ENCODE measurements at places on chromosomes 7 and 10.

GRCh38 chr10:102313221-102313896, 68.0 kb downstream of the GBF1 start:
- peak overlapping the region; percentile 49 for H3K27ac ChIP-seq
- H3K4me3 ChIP-seq: no peak overlapping the region
- no peaks in the 10 kb centered on the region for H3K27me3 ChIP-seq
- DNase-seq: no peak

- peaks cover 2% of the 10 kb centered on the region for H3K4me1 ChIP-seq
- H3K27me3 ChIP-seq: peaks cover 2% of the 10 kb centered on the region
- DNase-seq: no peak
- no peaks in the 10 kb centered on the region for H3K36me3 ChIP-seq
- H3K27ac ChIP-seq: no peak overlapping the region
- H3K4me3 ChIP-seq: no peak overlapping the region
Observed at GRCh38 chr10:15335508-15335907, 35.6 kb downstream of the FAM171A1 start.

DNA sequence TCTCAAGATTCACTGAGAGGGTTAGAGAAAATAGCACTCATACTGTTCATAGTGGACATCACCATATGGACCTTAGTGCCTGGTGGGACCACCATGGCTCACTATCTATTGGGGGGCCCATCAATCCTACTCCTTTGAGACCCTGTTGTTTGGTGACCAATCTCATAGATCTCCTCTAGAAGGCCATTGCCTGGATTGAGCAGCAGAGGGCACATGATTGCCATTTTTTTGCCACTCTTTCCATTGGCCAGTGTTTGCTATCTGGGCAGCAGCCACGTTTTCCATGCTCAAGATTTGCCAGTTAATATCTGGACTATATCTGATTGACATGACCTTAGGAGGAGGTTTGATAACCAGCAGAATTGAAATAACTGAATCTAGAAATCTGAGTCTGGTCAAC, 244.5 kb downstream of the ITGB1 start:
- no peaks in the 10 kb centered on the region for H3K4me1 ChIP-seq
- H3K4me3 ChIP-seq: no peak overlapping the region
- no peak overlapping the region for H3K27ac ChIP-seq
- H3K27me3 ChIP-seq: no peaks in the 10 kb centered on the region

DNA sequence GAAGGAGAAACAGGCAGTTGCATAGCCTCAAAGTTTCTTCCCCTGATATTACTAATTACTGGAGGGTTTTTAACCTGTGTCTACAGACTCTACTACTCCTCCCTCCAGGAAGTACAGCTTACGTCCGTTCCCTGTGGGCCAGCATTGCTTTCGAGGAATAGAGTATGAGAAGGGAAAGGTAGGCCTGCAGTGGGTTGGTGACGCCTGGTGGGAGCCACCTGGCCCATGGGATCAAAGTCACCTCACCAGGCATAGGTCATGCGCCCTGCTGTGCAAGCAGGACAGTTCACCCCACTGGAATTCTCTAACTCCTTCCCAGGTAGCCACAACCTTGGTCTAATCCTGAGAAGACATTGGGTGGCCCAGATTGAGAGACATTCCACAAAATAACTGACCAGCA, 29.8 kb downstream of the LMTK2 start:
- no peaks in the 10 kb centered on the region for H3K27me3 ChIP-seq
- no peak overlapping the region for H3K27ac ChIP-seq
- H3K4me3 ChIP-seq: no peak overlapping the region
- H3K4me1 ChIP-seq: peaks cover 29% of the 10 kb centered on the region
- no peak for DNase-seq

- peaks cover 25% of the 10 kb centered on the region for H3K36me3 ChIP-seq
- H3K4me1 ChIP-seq: peaks cover 6% of the 10 kb centered on the region
- DNase-seq: no peak
- no peak overlapping the region for H3K4me3 ChIP-seq
- no peak overlapping the region for H3K27ac ChIP-seq
Observed at GRCh38 chr10:87072449-87072848, 22.2 kb downstream of the GLUD1 start.

GRCh38 chr10:64271983-64272382, 750.8 kb downstream of the REEP3 start:
- DNase-seq: no peak
- no peaks in the 10 kb centered on the region for H3K36me3 ChIP-seq
- no peaks in the 10 kb centered on the region for H3K4me1 ChIP-seq
- no peak overlapping the region for H3K4me3 ChIP-seq

- H3K27ac ChIP-seq: no peak overlapping the region
- H3K27me3 ChIP-seq: peaks cover 11% of the 10 kb centered on the region
- no peak overlapping the region for H3K4me3 ChIP-seq
Observed at GRCh38 chr10:77377034-77377433, 260.6 kb downstream of the KCNMA1 start.

DNA sequence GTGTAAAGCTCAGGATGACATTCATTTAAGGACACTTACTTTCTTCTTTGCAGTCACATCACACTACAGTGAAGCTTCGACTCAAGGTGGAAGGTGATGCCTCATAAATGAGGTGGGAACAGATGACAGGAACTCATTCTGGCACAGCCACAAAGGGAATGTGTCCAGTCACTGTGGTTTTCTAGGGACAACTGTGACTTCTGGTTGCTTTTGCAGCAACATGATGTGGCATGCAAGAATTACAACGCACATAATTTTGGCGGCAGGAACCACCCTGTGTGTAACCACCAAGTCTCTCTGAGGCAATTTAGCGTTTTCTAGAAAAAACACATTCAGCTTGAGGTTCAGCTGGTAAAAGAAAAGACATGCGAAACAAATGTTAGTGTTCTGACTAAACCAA, 32.0 kb upstream of the FERD3L start:
- H3K4me1 ChIP-seq: no peaks in the 10 kb centered on the region
- H3K4me3 ChIP-seq: no peak overlapping the region
- DNase-seq: no peak
- H3K27ac ChIP-seq: no peak overlapping the region

GRCh38 chr7:127905491-127906330, 125.5 kb downstream of the LRRC4 start:
- no peaks in the 10 kb centered on the region for H3K27me3 ChIP-seq
- peak; percentile 48 for DNase-seq
- peaks cover 44% of the 10 kb centered on the region for H3K36me3 ChIP-seq
- H3K4me1 ChIP-seq: peaks cover 66% of the 10 kb centered on the region
- peak overlapping the region; percentile 34 for H3K27ac ChIP-seq

GRCh38 chr10:95741807-95742467, 14.0 kb upstream of the ENTPD1 start:
- peaks cover 14% of the 10 kb centered on the region for H3K27me3 ChIP-seq
- no peak for DNase-seq
- no peaks in the 10 kb centered on the region for H3K4me1 ChIP-seq
- no peak overlapping the region for H3K27ac ChIP-seq

GRCh38 chr7:12653518-12653917, 33.9 kb upstream of the ARL4A start:
- DNase-seq: no peak
- H3K36me3 ChIP-seq: no peaks in the 10 kb centered on the region
- H3K27ac ChIP-seq: no peak overlapping the region
- no peaks in the 10 kb centered on the region for H3K27me3 ChIP-seq
- H3K4me3 ChIP-seq: no peak overlapping the region

DNA sequence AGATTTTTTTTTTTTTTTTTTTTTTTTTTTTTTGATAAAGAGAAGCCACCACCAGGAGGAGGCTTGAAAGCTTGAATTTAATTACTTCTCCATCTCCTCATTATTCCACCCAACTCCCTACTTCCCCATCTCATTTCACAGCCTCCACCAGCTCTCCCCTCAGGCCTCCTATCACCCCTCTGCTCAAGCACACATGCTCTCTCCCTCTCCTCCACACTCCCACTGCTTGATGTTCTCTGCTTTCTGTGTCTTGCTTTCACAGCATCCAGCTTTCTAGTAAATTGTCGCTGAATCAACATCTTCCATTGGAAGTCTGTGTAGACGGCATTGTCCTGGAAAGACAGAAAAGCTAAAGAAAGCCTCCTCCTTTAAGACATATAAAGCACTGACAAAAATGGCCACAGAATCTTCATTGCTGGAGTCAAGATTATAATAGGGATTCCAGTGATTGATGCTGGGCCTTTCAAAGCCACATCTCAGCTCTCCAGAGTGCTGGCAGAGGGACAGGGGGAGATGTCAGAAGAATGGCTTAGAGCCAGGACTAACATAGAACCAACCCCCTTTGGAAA, 58.3 kb downstream of the DOCK4 start:
- H3K27ac ChIP-seq: no peak overlapping the region
- H3K4me3 ChIP-seq: no peak overlapping the region
- no peak for DNase-seq
- H3K4me1 ChIP-seq: no peaks in the 10 kb centered on the region
- H3K36me3 ChIP-seq: no peaks in the 10 kb centered on the region
- H3K27me3 ChIP-seq: peaks cover 8% of the 10 kb centered on the region

- peaks cover 29% of the 10 kb centered on the region for H3K27me3 ChIP-seq
- no peaks in the 10 kb centered on the region for H3K36me3 ChIP-seq
- no peak for DNase-seq
- no peak overlapping the region for H3K4me3 ChIP-seq
- no peak overlapping the region for H3K27ac ChIP-seq
Observed at GRCh38 chr10:24213881-24214280, 4.9 kb downstream of the KIAA1217 start.

DNA sequence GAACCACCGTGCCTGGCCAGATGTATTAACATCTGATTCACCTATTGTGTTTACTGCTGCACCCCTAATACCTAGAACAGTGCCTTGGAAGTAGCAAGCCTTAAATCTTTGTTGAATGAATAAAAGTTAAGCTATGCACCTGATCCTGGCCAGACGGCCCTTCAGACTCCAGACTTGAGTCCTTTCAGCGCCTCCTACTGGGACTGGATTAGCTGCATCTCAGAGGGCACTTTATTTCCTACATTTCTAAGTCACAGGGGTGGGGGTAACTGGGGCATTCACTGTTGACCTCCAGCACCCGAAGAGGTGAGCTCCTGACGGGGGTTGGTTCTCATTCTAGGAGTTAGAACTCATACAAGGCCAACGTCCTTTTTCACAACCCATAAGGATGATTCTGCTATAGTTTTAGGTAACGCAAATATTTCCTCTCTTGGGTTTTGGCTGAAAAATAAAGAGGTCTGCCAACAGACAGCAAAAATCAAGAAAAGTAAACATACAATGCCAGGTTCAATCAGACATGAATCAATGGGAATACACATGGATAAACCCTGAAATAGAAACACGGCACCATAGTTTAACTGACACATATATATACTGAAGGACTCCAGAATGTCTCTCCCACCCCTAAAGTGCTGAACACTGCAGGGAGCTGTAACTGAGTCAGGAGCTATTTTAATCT, 48.0 kb upstream of the DLG5 start:
- no peak overlapping the region for H3K4me3 ChIP-seq
- H3K36me3 ChIP-seq: peaks cover 30% of the 10 kb centered on the region
- peaks cover 10% of the 10 kb centered on the region for H3K4me1 ChIP-seq
- no peaks in the 10 kb centered on the region for H3K27me3 ChIP-seq

DNA sequence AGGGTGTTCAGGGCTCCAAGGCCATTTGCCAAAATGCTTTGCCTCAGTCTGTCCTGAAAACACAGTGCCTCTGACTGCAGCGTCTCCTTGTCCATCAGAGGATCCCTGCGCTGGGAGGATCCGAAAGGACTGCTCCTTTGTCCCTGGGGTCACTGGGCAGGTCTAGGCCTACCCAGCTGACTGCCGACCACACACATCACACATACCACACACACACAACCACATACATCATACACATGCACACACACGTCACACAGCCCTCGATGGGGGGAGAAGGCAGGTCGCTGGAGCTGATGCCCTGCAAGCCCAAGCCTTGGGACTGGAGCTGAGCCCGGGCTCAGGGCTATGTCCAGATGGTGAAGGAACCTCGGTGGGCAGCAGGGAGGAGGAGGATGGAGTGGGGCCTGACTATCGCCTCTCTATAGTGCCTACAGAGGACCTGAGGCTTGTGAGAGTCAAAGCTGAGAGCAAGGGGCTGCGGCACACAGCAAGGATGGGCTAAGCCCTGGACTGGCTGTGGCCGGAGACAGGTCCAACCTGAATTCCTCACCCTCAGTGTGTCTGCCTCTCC, 29.1 kb downstream of the GPRIN2 start:
- no peaks in the 10 kb centered on the region for H3K4me1 ChIP-seq
- no peaks in the 10 kb centered on the region for H3K36me3 ChIP-seq

GRCh38 chr7:132766660-132767059, 190.4 kb upstream of the PLXNA4 start:
- no peak overlapping the region for H3K27ac ChIP-seq
- no peaks in the 10 kb centered on the region for H3K27me3 ChIP-seq
- no peak for DNase-seq
- no peak overlapping the region for H3K4me3 ChIP-seq
- H3K36me3 ChIP-seq: peaks cover 5% of the 10 kb centered on the region

GRCh38 chr7:23970193-23970592, 260.2 kb downstream of the STK31 start:
- no peak overlapping the region for H3K4me3 ChIP-seq
- H3K27me3 ChIP-seq: no peaks in the 10 kb centered on the region
- peaks cover 3% of the 10 kb centered on the region for H3K4me1 ChIP-seq
- no peaks in the 10 kb centered on the region for H3K36me3 ChIP-seq
- H3K27ac ChIP-seq: no peak overlapping the region

DNA sequence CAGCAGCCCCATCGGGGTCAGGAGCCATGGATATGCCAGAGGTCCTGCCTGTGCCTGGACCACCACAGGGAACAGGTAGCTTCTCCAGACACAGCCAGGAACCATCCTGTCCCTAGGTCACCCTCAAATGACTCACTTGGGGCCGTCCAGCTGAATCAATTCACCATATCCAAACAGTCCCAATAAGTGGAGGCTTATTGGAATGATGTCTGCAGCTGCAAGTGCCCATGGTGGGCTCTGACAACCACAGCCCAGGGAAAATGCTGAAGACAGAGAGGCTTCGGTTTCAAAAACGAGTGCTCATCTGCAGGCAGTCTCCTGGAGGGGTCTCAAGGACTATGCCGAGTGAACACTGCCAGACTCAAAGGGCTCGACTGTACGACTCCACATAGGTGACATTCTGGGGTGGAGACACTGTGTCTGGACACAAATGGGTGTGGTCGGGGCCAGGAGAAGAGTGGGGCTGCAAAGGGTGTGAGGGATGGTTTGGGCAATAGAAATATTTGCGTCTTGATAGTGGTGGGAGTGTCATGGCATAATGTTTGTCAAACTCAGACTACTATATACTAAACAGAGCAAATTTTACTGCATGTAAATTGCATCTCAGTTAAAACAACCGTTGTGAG, 204.8 kb downstream of the TNS3 start:
- no peak overlapping the region for H3K4me3 ChIP-seq
- H3K4me1 ChIP-seq: no peaks in the 10 kb centered on the region
- no peak for DNase-seq
- no peak overlapping the region for H3K27ac ChIP-seq

GRCh38 chr10:92990615-92991014, 70.0 kb upstream of the CYP26C1 start:
- H3K4me3 ChIP-seq: no peak overlapping the region
- H3K36me3 ChIP-seq: no peaks in the 10 kb centered on the region
- peak; percentile 61 for DNase-seq
- H3K27ac ChIP-seq: peak overlapping the region; percentile 23
- peaks cover 33% of the 10 kb centered on the region for H3K4me1 ChIP-seq

DNA sequence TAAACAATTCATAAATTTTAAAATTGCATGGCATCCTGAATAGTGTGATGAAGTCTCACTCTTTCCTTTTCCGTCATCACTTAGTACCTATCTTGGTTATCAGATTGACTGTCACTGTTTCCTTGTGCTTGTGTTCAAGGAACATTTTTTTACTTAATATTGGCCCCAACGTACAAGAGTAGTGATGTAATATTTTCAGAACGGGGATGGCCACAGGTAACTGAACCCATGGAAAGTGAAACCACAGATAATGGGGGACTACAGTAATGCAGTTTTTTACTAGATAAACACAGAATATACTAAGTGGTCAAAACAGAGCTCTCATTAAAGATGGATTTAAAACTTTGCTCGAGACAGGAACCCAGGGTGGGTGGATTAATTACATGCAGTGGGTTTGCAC, 85.4 kb downstream of the MACC1 start:
- no peak for DNase-seq
- H3K27me3 ChIP-seq: no peaks in the 10 kb centered on the region
- H3K36me3 ChIP-seq: no peaks in the 10 kb centered on the region
- no peaks in the 10 kb centered on the region for H3K4me1 ChIP-seq
- H3K27ac ChIP-seq: no peak overlapping the region

Data from activated CD4-positive, alpha-beta T cell treated with anti-CD3 and anti-CD28 coated beads for 36 hours (primary cell).